K562 (cell line): ENCODE measurements at places on chromosomes 5 and 9. TPM values are rescaled to one million over a fixed set of nuclear protein-coding genes. Genes with fewer than 3 reads are reported as not detected.
A peak's percentile ranks its signal among the peaks of the same experiment; 100 is the strongest.

Gene UGT3A2
- not detected in 2 replicates for total RNA-seq

DNA sequence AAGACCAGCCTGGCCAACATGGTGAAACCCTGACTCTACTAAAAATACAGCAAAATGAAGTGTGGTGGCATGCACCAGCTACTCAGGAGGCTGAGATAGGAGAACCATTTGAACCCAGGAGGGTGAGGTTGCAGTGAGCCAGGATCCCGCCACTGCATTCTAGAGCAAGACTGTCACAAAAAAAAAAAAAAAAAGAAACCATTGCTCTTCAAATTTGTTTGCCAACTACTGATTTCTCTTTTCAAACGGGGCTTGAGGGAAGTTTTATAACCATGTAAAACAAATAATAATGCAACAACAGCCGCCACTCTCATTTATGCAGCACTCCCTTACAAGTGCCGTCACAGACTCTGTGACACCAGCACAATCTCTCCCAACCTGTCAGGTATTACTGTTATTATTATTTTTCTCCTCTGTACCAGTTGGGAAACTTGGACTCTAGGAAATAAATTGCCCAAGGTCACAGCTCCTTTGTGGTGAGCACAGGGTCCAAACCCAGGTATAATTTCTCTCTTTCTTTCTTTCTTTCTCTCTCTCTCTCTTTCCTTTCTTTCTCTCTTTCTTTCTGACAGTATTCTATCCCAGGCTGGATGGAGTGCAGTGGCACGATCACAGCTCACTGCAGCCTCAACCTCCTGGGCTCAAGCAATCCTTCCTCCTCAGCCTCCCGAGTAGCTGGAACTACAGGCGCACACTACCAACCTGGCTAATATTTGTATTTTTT is 25.4 kb downstream of the SERINC5 start:
- DNase-seq = no peak
- H3K4me3 ChIP-seq = no peak overlapping the region
- H3K27ac ChIP-seq = no peak overlapping the region
- H3K27me3 ChIP-seq = no peaks in the 10 kb centered on the region
- no peaks in the 10 kb centered on the region for H3K36me3 ChIP-seq

Gene PCDHGB2
- total RNA-seq = 0.36 and 0.42 TPM in 2 replicates

DNA sequence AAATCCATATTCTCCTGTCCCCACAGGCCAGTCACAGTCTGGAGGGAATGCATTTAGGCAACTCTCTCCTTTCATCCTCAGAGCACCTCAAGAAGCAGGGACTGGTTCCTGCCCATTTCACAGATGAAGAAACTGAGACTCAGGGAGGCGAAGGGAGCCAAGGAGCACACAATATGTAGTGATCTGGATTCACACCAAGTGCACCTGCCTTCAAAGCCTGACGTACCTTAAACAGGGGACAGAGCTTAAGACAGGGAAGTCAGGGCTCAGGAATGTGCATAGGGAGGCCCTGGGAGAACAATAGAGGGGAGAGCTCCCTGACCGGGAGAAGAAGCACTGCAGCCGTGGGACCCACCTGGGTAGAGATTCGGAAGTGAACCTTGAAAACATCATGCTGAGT is 83.0 kb downstream of the GABBR2 start:
- no peak for DNase-seq
- peaks cover 56% of the 10 kb centered on the region for H3K27me3 ChIP-seq
- H3K27ac ChIP-seq = no peak overlapping the region
- H3K4me1 ChIP-seq = no peaks in the 10 kb centered on the region

Gene PCDHGA7
- total RNA-seq = not detected in 2 replicates

Gene NDUFS4
- 70.3 and 74.1 TPM in 2 replicates for total RNA-seq

- H3K4me3 ChIP-seq = no peak overlapping the region
- H3K27ac ChIP-seq = no peak overlapping the region
- no peak for DNase-seq
- H3K27me3 ChIP-seq = no peaks in the 10 kb centered on the region
Observed at GRCh38 chr5:132848270-132848669, 17.8 kb upstream of the SHROOM1 start.

Gene DRD1
- total RNA-seq = not detected in 2 replicates

Gene C5orf52
- not detected in 2 replicates for total RNA-seq

- H3K36me3 ChIP-seq = no peaks in the 10 kb centered on the region
- H3K27me3 ChIP-seq = no peaks in the 10 kb centered on the region
- H3K27ac ChIP-seq = no peak overlapping the region
- H3K4me1 ChIP-seq = peaks cover 11% of the 10 kb centered on the region; the same call in 1 of the 3 replicates
- no peak overlapping the region for H3K4me3 ChIP-seq
Observed at GRCh38 chr5:43268188-43268820, 44.9 kb downstream of the HMGCS1 start.

Gene LECT2
- not detected in 2 replicates for total RNA-seq

- H3K4me1 ChIP-seq = no peaks in the 10 kb centered on the region
- H3K27ac ChIP-seq = no peak overlapping the region
- no peaks in the 10 kb centered on the region; the same call in 1 of the 2 replicates for H3K27me3 ChIP-seq
- H3K36me3 ChIP-seq = no peaks in the 10 kb centered on the region
Observed at GRCh38 chr9:90099262-90099963, 494.6 kb downstream of the GADD45G start.

DNA sequence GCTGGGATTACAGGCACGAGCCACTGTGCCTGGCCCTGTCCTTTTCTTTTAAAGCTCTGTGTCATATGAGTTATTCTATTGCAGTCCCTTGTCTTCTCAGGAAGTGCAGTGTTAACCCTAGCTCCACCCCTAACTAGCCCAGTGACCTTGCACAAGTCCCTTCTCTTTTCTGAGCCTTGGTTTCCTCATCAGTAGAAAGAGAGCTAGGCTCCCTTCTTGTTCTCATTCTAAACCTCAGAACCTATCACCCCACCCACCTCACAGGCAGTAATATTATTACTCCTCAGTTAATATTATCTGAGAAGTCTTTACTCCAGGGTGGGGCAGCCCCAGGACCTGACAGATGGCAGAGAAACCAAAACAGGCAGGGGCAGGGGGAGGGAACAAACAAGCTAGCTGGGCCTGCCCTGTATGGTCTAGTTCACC is 7.2 kb downstream of the CYFIP2 start:
- no peaks in the 10 kb centered on the region; the same call in 2 of the 3 replicates for H3K27me3 ChIP-seq
- peak overlapping the region; percentile 51; the same call in 2 of the 3 replicates for H3K27ac ChIP-seq
- no peak for DNase-seq
- H3K4me3 ChIP-seq = no peak overlapping the region
- H3K4me1 ChIP-seq = no peaks in the 10 kb centered on the region

GRCh38 chr9:105147110-105147871 is 97.2 kb upstream of the SLC44A1 start:
- no peaks in the 10 kb centered on the region for H3K36me3 ChIP-seq
- H3K27ac ChIP-seq = no peak overlapping the region
- no peak for DNase-seq
- H3K4me3 ChIP-seq = no peak overlapping the region

DNA sequence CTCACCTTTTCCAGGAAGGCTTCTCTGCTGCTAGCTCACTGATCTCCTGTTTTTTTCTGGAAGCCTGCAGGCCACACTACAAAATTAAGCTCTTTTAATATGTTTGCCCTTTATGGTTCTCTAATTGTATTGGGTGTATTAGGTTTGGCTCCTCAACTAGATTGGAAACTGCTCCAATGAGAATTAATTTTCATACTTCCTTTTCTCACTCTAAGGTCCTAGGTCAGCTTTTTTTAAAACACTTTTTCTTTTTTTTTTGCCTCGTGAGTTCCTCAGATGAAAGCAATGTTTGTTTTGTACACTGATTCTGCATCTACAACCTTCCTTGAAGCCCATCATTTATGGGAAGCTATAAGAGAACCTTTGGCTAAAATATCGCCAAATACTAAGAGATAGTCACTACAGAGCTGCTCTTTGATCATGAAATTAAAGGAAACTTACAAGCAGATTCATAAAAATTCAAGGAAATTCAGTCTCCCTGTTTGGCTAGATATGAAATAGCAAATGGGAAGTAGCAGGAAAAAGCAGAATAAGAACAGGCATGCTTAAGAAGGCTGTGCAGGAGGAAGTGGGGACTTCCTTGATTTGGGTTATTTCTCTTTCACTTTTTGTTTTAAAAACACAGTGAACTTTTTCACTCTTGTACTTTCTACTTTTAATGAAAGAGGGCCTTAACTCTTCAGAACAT is 55.2 kb upstream of the FYB1 start:
- no peak for DNase-seq
- H3K4me1 ChIP-seq = peaks cover 9% of the 10 kb centered on the region
- no peak overlapping the region for H3K4me3 ChIP-seq
- H3K27me3 ChIP-seq = no peaks in the 10 kb centered on the region
- H3K27ac ChIP-seq = peak overlapping the region; percentile 38; the same call in 1 of the 3 replicates

Gene MTREX
- 152 and 153 TPM in 2 replicates for total RNA-seq

DNA sequence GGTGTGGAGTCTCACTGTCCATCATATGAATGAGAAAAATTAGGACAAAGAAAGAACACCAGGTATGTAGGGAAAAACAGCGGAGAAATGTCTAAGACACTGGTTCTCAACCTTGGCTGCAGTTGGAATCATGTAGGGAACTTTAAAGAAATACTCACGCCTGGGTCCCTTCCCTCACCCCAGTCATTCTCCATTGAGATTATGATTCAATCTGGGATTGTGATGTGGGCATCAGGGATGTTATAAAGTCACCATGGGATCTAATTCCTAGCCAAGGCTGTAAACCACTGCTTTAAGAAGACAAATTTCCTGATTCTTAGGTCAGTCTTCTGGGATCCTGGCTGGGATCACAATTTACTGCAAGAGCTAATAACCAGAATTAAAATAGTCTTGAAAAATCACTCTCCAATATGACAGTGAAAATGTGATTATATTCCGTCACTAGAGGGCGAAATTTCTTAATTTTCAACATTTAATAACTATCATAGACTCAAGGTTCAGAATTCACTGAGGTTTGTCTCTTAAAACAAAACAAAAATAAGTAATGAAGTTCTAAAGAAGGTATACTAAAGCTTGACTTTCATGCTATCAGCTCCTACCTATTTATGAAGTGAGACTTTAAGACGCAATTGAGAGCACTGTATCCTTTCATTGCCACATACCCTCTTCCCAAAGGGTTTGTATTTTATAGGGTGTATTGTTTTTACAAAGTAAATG is 60.5 kb downstream of the GLDC start:
- peaks cover 14% of the 10 kb centered on the region for H3K27me3 ChIP-seq
- no peak overlapping the region for H3K4me3 ChIP-seq
- DNase-seq = no peak
- no peaks in the 10 kb centered on the region for H3K4me1 ChIP-seq
- H3K36me3 ChIP-seq = no peaks in the 10 kb centered on the region
